ENCODE measurements at places on chromosomes 13 and 19. TPM values are rescaled to one million over a fixed set of nuclear protein-coding genes. Genes with fewer than 3 reads are reported as not detected.

The KLK15 gene
- total RNA-seq = not detected

The ZNF728 gene
- 2.9 TPM for total RNA-seq

The C5AR1 gene
- 5.1 TPM for total RNA-seq

The CGB2 gene
- total RNA-seq = not detected

The SARS2 gene
- 44.0 TPM for total RNA-seq

The CBLC gene
- total RNA-seq = 49.5 TPM

The FBXO17 gene
- total RNA-seq = 14.9 TPM

The ZNF429 gene
- 28.3 TPM for total RNA-seq

The PRSS57 gene
- total RNA-seq = not detected

The GPC5 gene
- 0.39 TPM for total RNA-seq

The SYT3 gene
- total RNA-seq = 0.96 TPM

The EFNA2 gene
- 0.70 TPM for total RNA-seq
